ENCODE measurements at places on chromosomes 12 and 14.

DNA sequence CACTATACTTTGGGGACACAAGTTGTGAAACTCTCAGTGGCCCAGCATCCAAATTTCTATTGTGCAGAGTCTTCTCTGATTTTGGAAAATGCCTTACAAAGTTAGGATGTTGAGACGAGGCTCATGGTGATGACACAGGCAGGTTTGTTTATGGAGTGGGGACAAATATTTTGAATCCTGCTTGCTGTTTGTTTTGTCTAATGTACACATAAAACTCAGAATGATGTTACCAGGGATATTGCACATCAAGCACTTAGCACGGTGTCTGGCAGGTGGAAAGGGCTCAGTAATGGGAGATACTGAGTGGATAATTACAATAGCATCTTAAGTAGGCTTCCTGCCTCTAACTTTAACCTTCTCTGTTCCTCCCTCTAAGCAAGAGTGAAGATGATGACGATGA lies 628.9 kb upstream of the TBX3 start:
- DNase-seq, result no peak

DNA sequence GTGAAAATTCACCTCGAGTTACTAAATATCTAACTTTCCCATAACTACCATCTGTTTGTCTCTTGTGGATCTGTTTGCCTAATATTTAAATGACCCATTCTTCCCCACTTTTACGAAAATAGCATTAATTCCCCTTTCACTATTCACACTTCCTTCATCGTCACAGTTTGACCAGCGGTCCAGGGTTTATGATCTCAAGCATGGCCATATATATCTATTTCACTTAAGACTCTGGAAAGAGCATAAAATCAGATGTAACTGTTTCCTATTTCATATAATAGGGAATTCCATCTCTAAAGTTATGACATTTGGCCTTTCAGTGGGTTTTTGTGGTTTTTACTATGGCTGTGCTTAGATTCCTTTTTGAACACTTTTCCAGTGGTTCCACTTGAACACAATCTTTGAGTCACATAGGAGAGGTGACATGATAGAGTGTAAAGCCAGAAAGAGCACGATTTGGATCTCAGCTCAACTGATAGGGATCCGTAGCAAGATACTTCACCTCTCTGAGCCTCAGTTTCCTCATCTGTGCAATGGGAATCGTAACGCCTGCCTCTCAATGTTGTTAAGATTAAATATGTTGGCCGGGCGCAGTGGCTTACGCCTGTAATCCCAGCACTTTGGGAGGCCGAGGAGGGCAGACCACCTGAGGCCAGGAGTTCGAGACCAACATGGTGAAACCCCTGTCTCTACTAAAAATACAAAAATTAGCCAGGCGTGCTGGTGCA lies 754 bp upstream of the BCL2L14 start:
- DNase-seq, result no peak

- DNase-seq, result no peak
These were observed 123.9 kb downstream of the DIO2 start for GRCh38 chr14:80087411-80087810.

DNA sequence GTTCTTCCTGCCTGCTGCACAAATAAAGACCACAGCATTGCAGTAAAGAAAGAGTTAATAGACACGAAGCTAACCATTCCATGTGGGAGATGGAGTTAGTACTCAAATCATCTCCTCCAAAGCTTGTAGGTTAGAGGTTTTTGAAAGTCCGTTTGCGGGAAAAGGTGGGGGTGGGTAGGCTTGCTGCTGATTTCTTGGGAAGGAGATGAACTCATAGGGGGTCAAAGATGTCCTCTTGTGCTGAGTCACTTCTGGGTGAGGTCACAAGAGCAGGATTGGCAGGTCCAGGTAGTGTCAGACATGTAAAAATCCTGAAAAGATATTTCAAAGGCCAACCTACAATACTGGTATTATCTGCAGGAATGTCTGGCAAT lies 66.4 kb downstream of the PTHLH start:
- DNase-seq, result no peak

All from caudate nucleus (tissue), 63 donors.